ENCODE measurements at places on chromosomes 11 and 22. TPM values are rescaled to one million over a fixed set of nuclear protein-coding genes. Genes with fewer than 3 reads are reported as not detected.

C11orf21 gene
- total RNA-seq = 68.3 TPM

KCNQ1 gene
- total RNA-seq = 14.8 TPM

SAA1 gene
- not detected for total RNA-seq

ASPHD2 gene
- 12.7 TPM for total RNA-seq

OR10D3 gene
- not detected for total RNA-seq

DNA sequence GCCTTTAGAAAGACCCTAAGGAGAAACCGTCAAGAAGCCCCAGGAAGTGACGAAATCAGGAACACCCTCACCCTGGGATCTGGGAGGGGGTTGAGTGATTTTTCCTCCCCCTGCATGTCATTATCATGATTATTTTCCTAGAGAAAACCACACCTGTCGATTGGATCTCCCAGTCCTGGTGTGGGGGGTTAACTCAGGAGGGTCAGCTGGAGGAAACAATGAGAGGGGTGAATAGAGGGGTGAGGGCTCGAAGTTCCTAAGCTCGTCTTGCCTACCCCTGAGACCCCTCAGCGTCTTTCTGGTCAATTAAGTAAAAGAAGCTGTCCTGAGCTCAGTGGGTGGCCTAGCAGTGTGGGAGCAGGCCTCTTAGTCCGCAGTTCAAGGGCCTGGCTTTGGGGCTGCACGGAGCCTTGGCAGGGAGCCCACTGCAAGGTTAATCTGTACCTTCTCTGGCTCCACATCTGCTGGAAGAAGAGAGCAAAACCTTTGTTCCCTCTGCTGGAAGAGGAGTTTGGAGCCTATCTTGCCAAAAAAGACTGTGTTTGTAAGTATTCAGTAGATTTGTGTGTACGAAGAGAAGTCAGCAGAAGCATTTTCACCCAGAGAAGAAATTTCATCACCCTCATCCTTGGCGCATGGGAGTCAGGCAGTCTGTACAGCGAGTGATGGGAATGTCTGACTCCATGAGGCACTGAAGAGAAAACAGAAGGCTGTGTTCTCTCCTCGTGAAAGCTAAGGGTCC lies 34.2 kb upstream of the FTH1 start:
- no peaks in the 10 kb centered on the region for H3K27me3 ChIP-seq
- peaks cover 12% of the 10 kb centered on the region for H3K36me3 ChIP-seq
- no peak for DNase-seq
- no peak overlapping the region for H3K27ac ChIP-seq
- no peak overlapping the region for H3K4me3 ChIP-seq

GRCh38 chr22:19716041-19716828 lies 1.9 kb downstream of the SEPTIN5 start:
- H3K4me1 ChIP-seq = peaks cover 5% of the 10 kb centered on the region
- no peaks in the 10 kb centered on the region for H3K36me3 ChIP-seq
- peaks cover 46% of the 10 kb centered on the region for H3K27me3 ChIP-seq
- no peak overlapping the region for H3K27ac ChIP-seq
- H3K4me3 ChIP-seq = peak overlapping the region; percentile 13

GRCh38 chr11:83816572-83817187 lies 530.5 kb upstream of the CCDC90B start:
- no peaks in the 10 kb centered on the region for H3K36me3 ChIP-seq
- no peaks in the 10 kb centered on the region for H3K4me1 ChIP-seq
- peaks cover 2% of the 10 kb centered on the region for H3K27me3 ChIP-seq
- H3K4me3 ChIP-seq = no peak overlapping the region
- H3K27ac ChIP-seq = no peak overlapping the region

DNA sequence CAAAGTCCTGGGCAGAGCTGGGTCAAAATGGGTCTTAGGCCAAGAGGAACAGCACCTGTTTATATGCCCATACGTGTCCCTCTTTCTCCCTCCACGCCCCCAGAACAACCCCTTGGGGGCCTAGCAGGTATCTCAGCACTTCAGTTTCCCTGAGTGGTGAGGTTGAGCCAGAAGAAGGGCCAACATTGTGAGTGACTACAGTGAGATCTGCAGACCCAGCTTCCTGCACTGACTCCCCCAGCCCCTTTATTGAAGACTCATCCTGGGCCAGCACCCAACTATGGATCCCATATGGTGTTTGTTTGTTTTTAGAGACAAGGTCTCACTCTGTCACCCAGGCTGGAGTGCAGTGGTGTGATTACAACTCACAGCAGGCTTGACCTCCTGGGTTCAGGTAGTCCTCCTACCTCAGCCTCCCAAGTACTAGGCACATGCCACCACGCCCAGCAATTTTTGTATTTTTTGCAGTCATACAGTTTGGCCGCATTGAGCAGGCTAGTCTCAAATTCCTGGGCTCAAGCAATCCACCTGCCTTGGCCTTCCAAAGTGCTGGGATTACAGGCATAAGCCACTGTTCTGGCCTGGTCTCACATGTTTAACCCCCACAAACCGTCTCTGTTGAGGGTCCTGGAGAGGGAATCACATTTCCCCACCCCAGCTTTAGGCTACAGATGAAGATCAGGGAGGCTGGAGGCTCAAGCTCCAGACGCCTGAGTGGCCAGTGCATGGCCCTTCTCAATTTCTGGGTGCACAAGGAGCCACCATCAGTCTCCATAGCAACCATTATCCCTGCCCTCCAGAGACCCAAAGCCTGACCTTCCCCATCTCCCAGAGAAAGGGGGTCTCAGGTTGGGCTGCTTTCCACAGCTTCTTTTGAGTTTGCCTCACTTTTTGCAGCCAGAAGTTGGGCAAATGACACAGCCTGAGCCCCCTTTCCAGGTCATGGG lies 1.7 kb upstream of the LARGE2 start:
- no peak overlapping the region for H3K27ac ChIP-seq
- peaks cover 42% of the 10 kb centered on the region for H3K4me1 ChIP-seq
- peaks cover 11% of the 10 kb centered on the region for H3K36me3 ChIP-seq
- DNase-seq = no peak
- H3K27me3 ChIP-seq = peaks cover 24% of the 10 kb centered on the region
- H3K4me3 ChIP-seq = peak overlapping the region; percentile 46

- H3K4me3 ChIP-seq = no peak overlapping the region
- no peaks in the 10 kb centered on the region for H3K36me3 ChIP-seq
- no peaks in the 10 kb centered on the region for H3K4me1 ChIP-seq
- H3K27ac ChIP-seq = no peak overlapping the region
These were observed 76.4 kb upstream of the SLC22A12 start for GRCh38 chr11:64514590-64514989.

DNA sequence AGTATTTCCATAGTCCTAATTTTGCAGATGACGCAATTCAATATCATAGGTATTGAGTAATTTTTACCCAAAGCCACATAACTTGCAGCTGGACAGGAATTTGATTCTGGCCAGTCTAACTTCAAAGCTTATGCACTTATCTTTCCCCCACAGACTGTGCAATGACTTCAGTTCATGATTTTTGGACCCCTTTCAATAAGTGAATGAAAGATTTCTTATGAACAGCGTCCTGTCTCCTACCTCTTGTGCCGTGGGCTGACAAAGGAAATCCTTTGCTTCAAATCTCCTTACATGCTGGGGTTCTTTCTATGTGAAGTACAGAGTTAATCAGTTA lies 217.7 kb upstream of the KIRREL3 start:
- H3K4me1 ChIP-seq = no peaks in the 10 kb centered on the region
- no peak for DNase-seq
- no peak overlapping the region for H3K27ac ChIP-seq
- H3K36me3 ChIP-seq = no peaks in the 10 kb centered on the region

GRCh38 chr22:46547883-46548244 lies 10.4 kb upstream of the CELSR1 start:
- no peaks in the 10 kb centered on the region for H3K36me3 ChIP-seq
- peaks cover 3% of the 10 kb centered on the region for H3K4me1 ChIP-seq
- DNase-seq = no peak
- no peak overlapping the region for H3K27ac ChIP-seq

- H3K36me3 ChIP-seq = no peaks in the 10 kb centered on the region
- DNase-seq = no peak
- H3K4me3 ChIP-seq = no peak overlapping the region
- peaks cover 2% of the 10 kb centered on the region for H3K4me1 ChIP-seq
- peaks cover 33% of the 10 kb centered on the region for H3K27me3 ChIP-seq
These were observed 29.7 kb upstream of the ACCSL start for GRCh38 chr11:44018127-44018521.

- peaks cover 10% of the 10 kb centered on the region for H3K4me1 ChIP-seq
- no peak overlapping the region for H3K27ac ChIP-seq
- no peak overlapping the region for H3K4me3 ChIP-seq
- peaks cover 3% of the 10 kb centered on the region for H3K27me3 ChIP-seq
These were observed 17.4 kb upstream of the ETS1 start for GRCh38 chr11:128604723-128605122.

DNA sequence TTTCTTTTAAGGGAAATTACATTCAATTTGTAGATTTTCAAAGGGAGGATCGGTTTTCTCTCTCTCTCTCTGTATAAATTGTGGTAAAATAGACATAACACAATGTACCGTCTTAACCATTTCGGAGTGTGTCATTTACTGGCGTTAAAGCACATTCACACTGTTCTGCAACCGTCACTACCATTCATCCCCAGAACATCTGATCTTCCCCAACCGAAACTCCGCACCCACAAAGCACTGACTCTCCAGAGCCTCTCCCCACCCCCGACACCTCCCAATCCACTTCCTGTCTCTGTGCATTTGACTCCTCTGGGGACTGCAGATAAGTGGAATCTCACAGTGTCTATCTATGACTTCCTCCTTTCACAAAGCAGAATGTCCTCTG lies 15.9 kb upstream of the GRAMD4 start:
- H3K27ac ChIP-seq = peak overlapping the region; percentile 87
- H3K27me3 ChIP-seq = no peaks in the 10 kb centered on the region
- no peaks in the 10 kb centered on the region for H3K36me3 ChIP-seq

DNA sequence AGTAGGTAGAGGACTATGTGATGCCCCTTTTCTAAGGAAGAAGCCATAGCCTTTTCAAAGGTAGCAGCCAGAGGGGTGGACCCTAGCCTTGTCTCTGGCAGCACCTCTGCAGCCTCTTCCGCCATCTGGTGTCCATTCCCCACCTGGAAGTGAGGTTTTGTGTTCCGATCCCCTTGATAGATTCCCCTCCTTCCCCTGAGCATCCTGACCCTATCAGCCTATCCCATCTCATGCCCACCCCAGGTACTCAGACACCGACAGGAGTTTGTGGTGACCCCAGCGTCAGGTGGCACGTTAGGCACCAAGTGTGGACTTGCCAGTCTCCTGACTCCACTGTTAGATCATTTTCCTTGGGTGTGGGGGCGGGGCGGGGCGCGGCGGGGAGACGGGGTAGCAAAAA lies 398 bp upstream of the FAM89B start:
- H3K4me3 ChIP-seq = peak overlapping the region; percentile 100
- peaks cover 33% of the 10 kb centered on the region for H3K36me3 ChIP-seq
- DNase-seq = no peak
- peak overlapping the region; percentile 87 for H3K27ac ChIP-seq

Measured in activated CD4-positive, alpha-beta memory T cell treated with anti-CD3 and anti-CD28 coated beads, Interleukin-2, amount 10 ng/mL, durations not matched to agents 7 days and 5 days (primary cell).